ENCODE measurements at places on chromosomes 1 and 21.

DNA sequence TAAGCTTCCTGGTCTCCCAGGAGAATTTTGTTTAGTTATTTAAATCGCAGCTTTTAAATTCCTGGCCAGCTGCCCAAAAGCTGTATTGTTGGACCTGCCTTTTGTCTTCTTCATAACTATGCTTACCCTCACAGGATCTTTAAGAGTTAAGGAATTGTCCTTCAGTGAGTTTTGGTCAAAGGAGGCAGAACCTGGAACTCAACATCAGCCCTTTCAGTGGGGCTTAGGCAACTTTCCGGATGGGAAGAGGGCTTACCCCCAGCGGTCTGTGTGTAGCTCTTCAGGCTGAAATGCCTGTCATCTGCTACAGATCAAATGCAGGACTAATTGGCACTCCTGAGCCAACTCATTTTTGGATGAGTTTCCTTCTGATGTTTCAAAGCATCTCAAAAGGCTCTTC, 402.6 kb downstream of the SIPA1L2 start:
- DNase-seq = no peak

DNA sequence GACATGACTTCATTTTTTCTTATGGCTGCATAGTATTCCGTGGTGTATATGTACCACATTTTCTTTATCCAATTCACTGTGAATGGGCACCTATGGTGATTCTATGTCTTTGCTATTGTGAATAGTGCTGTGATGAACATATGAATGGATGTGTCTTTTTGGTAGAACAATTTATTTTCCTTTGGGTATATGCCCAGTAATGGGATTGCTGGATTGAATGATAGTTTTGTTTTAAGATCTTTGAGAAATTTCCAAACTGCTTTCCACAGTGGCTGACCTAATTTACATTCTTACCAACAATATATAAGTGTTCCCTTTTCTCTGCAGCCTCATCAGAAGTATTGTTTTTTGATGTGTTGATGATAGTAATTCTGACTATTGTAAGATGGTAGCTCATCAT, 361.7 kb upstream of the SGIP1 start:
- DNase-seq = no peak

DNA sequence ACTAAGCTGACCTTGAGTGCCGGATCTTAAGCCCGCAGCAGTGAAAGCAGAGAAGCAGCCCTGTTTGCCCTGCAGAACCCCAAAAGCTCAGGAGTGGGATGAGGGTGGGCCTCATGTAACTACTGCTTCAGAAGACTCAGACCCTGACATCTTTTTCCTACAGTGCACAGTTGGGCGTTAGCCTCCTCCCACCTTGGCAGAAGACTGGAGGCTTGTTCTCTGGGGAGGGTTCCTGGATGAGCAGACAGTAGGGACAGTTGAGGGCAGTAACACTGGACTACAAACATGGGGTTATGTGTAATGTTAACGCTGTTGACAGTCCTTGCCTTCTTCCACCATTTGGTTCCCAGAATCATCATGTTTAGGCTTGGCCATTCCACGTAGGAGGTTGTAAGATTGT, 9.6 kb downstream of the CTPS1 start:
- no peak for DNase-seq

- no peak for DNase-seq
Measured at GRCh38 chr1:172679000-172679772, 20.3 kb downstream of the FASLG start.

DNA sequence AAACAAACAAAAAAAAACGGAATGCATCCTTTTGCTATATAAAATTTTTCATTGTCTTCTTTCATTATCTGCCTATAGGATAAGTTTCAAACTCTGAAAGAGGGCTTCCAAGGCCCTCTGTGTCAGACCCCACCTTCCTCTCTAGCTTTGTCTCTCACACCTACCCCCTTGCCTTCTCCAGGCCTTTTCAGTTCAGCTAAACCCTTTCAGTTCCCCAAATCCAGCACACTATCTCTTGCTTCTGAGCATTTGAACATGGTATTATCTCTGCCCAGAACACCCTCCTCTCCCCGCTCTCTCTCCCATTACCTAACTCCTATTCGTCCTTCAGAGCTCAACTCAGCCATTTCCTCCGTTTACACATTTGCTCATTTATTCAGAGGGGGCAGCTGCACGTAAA, 35.7 kb downstream of the C1orf216 start:
- DNase-seq = no peak

DNA sequence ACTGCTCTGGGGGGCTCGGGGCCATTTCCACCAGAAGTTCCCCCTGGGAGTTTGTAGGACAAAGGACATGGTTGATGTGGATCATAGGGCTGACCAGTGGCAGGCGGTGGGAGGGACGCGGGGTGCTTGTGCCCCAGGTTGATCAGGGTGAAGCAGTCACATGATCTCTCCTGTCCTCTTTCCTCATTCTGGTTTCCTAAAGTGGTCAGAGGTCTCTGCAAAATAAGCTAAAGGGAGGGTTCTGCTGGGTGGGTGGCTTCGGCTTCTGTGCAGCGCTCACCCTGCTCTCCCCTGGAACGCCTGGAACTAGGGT, 9.2 kb downstream of the PDXK start:
- DNase-seq = no peak

DNA sequence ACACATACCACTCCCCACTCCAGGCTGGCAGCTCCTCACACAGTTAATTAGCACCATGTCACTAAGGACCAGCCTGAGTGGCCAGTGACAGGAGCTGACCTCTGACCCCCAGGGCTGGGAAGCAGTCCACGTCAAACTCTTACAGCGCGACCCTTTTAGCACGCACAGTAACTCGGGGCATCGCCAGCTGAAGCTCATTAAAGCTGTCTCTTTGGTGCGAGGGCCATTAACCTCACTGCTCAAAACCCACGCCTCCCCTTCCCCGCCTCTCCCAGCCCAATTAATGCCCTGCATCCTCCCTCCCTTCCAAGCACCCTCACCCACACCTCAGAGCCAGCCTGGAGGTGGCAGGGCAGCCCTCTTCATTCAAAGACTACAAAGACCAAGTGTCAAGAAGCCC, 31.7 kb downstream of the DMAP1 start:
- no peak for DNase-seq

DNA sequence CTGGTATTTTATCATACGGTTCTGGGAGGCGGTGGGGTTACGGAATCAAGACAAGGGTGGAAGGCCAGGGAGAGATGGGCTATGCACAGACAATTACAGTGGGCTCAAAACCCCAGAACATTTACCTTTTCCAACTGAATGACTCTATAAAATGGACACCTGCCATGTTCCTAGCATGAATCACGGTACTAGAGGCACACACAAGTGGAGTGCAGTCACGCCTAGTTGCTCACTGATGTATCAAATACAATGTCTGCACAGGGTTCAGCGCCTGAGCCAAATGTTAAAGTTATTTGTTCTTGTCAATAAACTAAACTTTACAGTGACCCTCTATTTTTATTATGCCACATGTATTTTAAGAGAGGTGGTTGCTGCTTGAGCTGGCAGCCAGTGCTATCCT, 121.4 kb downstream of the ATG4C start:
- no peak for DNase-seq

- no peak for DNase-seq
Measured at GRCh38 chr1:224489534-224490365, 55.2 kb upstream of the WDR26 start.

GRCh38 chr1:170823120-170823519, 112.2 kb upstream of the MROH9 start:
- DNase-seq = no peak

DNA sequence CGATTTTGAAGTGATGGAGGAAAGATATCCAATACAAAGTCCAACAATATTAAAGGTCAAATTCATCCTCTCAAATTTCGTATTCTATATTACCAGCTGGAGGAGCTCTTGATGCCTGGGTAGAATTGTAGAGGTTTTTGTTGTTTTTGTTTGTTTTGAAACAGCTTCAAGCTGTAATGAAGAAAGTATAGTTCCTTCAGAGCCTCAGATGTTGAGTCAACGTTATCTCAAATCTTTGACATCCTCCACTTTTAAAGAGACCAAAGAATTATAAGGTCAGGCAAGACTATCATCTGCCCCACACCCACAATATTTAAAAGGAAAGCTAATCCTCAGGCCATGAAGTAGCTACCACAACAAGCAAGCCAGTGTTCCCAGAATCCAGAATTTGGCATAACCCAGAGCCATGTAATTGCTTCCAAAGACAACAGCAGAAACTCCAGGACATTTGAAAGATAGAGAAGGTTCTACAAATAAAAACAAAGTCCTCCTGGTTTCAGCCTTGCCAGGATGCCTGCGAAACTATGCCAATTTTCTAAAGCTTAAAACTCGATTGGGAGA, 24.9 kb downstream of the VAV3 start:
- no peak for DNase-seq

DNA sequence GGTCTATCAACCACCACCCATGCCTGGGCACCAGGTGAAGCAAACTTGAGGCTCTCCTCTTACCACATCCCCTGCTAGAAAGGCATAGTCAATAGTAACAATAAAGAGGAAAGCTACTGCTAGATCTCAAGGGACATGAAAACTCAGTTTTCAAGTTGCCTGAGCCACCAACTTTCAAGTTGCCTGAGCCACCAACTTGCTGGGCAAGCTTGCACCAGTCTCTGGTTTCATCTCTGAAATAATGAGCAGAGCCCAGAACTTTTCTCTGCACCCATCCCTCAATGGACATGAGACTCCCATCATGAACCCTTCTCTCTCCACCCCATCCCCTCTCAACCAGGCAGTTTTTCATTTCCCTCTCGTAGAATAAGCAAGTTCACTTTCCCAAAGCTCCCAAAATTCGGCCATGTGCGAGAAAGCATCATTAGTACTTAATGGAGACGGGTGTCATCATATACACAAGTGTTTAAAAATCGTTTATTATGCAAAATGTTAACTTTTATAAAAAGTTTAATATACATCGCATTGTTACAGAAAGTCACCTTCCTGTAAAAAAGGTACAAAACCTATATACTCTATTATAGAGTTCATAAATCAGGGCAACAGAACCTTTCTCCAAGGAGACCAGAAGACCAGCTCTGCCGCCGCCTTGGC, 1.7 kb downstream of the ID3 start:
- DNase-seq = no peak

DNA sequence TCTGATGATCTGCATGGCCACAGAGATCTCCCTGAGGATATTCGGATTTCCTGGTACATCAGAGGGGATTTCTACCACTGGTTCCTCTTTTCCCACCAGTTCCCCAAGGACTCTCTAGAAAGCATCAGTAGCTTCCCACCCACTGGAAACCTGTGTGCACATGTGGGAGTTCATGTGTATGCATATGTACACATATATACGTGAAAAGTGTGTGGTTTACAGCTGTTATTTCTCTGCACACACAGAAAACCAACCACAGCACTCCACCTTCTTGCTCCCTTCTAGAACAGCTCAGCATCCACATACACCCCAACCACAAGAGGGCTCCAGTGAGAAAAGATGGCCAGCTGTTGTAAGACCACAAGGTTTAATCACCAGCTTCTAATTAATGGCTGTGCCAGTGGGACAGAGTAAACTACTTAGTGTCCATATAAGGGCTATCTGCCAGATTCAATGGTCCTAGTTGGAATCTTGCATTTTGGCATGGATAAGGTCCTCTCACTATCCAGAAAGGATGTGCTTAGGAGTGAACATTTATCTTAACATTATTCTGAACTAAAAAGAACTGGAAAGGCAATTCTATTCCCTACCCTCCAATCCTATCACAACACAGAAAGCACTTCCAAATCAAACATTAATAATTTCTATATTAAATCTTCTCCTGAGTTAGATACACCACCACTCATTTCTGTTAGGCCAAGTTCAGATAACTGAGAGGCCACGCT, 24.1 kb downstream of the GPR3 start:
- peak; percentile 77 for DNase-seq

GRCh38 chr21:35207322-35207721, 158.2 kb upstream of the RUNX1 start:
- no peak for DNase-seq

- DNase-seq = no peak
Measured at GRCh38 chr1:82946096-82946605, 1052.8 kb downstream of the TTLL7 start.

GRCh38 chr1:234603221-234604204, 6.5 kb downstream of the IRF2BP2 start:
- no peak for DNase-seq

DNA sequence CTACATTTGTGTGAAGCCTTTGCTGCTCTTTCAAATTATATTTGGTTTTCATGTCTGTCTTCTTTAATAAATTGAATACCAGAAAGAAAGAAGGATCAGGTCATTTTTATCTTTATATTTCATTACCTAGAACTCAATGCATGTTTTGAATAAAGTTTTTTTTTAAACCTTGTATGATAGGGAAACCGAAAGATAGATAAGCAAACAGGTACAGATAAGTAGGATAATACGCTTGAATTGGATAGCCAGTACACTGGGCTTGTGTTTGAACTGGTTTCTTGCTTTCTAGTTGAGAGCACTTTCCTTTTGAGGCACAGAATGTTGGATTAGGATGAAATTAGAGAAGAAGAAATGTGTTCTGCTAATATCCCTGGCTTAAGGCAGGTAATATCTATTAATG, 46.9 kb downstream of the PKN2 start:
- DNase-seq = no peak

GRCh38 chr21:44874240-44874496, 678 bp upstream of the PTTG1IP start:
- DNase-seq = no peak

DNA sequence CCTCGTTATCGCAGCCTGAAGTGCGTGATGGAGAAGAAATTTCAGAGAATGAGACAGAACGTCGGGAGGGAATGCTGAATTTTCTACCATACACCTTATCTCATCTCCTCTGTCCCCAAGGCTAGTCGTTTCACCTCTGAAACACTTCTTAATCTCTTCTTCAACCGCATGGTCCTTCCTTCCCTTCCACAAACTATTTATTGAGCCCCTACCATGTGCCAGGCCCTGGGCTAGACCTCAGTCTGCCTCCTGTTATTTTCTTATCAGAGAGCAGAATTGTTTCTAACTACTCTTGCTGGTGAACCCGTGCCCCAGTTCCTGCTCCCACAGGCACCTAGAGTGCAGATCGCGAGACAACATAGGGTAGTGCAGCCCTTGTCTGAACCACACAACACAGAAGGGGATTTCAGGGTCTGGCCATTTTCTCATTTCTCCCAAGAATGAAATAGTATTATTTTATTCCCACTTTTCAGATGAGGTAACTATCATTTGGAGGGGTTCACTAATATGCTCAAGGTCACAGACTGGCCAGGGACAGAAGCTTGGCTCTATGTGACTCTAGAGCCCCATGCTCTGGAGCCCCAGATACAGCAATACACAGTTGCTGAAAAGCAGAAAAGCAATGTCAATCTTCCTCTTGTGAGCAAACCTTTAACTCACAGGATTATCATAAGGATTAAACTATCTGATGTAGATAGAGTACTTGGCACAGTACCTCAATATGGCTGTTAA, 598 bp upstream of the ADIPOR1 start:
- no peak for DNase-seq

DNA sequence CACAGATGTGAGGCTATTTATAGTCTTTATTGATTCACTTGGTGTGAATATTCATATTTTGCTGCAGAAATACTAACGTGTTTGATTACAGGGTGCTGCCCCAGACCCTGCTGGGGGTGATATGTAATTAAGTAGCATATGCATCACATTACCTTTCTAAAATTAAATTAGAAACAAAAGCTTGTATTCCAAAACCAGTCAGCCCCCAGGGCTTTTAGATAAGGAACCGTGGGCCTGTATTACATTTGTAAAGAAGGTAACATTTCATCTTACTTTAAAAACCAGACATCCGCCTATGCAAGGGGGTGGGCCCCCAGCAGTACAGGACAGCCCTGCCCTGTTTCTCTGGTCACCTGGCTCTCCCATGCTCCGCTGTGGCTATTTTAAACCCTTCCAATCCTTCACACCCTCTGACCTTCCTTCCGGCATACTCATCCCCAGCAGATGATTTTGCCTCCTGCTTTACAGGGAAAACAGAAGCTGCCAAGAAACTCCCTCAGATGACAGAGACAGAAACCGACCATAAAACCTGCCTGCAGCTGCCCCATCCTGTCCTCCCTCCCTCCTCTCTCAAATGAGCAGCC, 22.0 kb upstream of the KCNC4 start:
- no peak for DNase-seq

Measured in CD4-positive, alpha-beta T cell treated with Interleukin-15 for 4 hours (primary cell).